ENCODE measurements at places on chromosomes 13 and 19. TPM values are rescaled to one million over a fixed set of nuclear protein-coding genes. Genes with fewer than 3 reads are reported as not detected.

GRCh38 chr19:32750441-32751055 is 31.0 kb downstream of the TDRD12 start:
- H3K27ac ChIP-seq: no peak overlapping the region
- peaks cover 10% of the 10 kb centered on the region for H3K4me1 ChIP-seq
- H3K27me3 ChIP-seq: no peaks in the 10 kb centered on the region
- H3K4me3 ChIP-seq: no peak overlapping the region

Gene KIRREL2
- not detected for total RNA-seq

Gene OVOL3
- not detected for total RNA-seq

DNA sequence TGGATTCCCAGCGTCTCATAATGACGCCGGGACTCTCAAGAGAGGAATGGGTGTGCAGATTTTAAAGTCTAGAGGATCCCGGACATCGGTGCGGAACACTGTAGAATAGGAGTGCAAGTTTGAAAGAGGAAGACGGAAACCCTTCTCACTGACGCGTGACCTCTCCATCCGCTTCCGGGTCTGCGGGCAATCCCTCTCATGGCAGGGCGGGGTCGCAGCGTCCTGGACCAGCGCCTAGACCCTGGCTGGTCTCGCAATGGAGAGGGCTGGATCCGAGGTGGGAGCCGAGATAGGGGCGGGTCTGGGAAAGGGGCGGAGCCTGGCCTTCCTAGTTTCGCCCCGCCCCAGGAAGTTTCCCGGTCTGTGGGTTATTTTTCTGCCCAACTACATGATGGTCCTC is 4.6 kb upstream of the ZNF845 start:
- no peak overlapping the region for H3K4me3 ChIP-seq
- no peak overlapping the region for H3K27ac ChIP-seq
- H3K36me3 ChIP-seq: no peaks in the 10 kb centered on the region
- H3K27me3 ChIP-seq: no peaks in the 10 kb centered on the region
- DNase-seq: no peak
- H3K4me1 ChIP-seq: peaks cover 4% of the 10 kb centered on the region

DNA sequence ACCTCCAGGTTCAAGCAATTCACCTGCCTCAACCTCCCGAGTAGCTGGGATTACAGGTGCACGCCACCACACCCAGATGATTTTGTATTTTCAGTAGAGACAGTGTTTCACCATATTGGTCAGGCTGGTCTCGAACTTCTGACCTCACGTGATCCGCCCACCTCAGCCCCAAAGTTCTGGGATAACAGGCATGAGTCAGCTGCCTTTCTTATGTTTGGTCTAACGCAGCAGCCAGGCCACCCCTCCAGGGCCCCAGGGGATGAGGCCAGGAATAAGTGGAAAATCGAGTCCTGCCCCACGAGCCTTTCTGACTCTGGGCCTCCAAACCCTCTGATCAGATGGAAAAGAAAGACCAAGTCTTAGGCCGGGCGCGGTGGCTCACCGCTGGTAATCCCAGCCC is 44.5 kb downstream of the CERS4 start:
- H3K27ac ChIP-seq: no peak overlapping the region
- no peaks in the 10 kb centered on the region for H3K27me3 ChIP-seq
- no peak for DNase-seq
